WTC11 (cell line): ENCODE measurements at places on chromosomes 11 and 22. TPM values are rescaled to one million over a fixed set of nuclear protein-coding genes. Genes with fewer than 3 reads are reported as not detected.

CRYBB2 gene
- 0.28 TPM in 1 of 3 replicates, not detected in the others for total RNA-seq

SLC5A1 gene
- total RNA-seq, result not detected in 3 replicates

SLC17A6 gene
- 0.11 to 0.24 TPM (median 0.14 TPM) in 3 replicates for total RNA-seq

CNTF gene
- 0.55 to 1.6 TPM (median 0.82 TPM) in 3 replicates for total RNA-seq

- H3K36me3 ChIP-seq, result peaks cover 14% of the 10 kb centered on the region
- DNase-seq, result no peak
- no peak overlapping the region for H3K27ac ChIP-seq
- no peak overlapping the region for H3K4me3 ChIP-seq
- H3K4me1 ChIP-seq, result peaks cover 12% of the 10 kb centered on the region
- no peaks in the 10 kb centered on the region for H3K27me3 ChIP-seq
Observed at GRCh38 chr22:31130873-31131272, 8.1 kb downstream of the INPP5J start.
